Activated naive CD4-positive, alpha-beta T cell treated with anti-CD3 and anti-CD28 coated beads, Interleukin-2, amount 10 ng/mL, durations not matched to agents 7 days and 5 days (primary cell): ENCODE measurements at places on chromosomes 12 and 14.

DNA sequence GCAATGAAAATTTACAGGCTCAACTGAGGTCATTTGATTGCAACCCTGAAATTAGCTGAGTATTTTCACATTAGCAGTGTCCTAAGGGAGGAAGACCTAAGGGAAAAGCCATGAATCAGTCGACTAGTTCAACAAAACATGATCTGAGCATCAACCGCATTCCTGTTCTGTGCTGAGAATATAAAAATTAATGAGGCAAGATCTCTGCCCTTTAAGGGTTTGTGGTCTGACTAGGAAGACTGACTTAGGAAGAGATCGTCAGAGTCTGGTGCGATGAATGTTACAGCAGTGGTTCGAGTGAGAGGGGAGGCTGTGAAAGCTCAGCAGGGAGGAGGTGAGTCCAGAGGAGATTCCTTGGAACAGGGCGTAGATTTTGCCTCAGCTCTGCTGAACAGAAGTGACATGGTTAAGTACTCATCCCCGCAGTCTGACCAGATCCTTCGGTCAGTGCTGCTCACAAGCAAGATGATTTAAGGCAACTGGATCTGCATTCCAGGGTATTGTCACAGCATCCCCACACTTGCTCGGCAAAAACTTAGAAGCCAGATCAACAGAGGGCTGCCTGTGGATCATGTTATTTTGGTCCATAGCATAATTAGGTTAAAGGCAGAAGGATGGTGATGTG is 49.6 kb downstream of the BMAL2 start:
- DNase-seq: no peak

- DNase-seq: no peak
These were observed 9.7 kb upstream of the WSB2 start for GRCh38 chr12:118070650-118071049.

- DNase-seq: no peak
These were observed 50.5 kb upstream of the RAP1B start for GRCh38 chr12:68559984-68560850.

GRCh38 chr12:109934026-109934425 is 34.0 kb downstream of the TCHP start:
- peak; percentile 45 for DNase-seq

DNA sequence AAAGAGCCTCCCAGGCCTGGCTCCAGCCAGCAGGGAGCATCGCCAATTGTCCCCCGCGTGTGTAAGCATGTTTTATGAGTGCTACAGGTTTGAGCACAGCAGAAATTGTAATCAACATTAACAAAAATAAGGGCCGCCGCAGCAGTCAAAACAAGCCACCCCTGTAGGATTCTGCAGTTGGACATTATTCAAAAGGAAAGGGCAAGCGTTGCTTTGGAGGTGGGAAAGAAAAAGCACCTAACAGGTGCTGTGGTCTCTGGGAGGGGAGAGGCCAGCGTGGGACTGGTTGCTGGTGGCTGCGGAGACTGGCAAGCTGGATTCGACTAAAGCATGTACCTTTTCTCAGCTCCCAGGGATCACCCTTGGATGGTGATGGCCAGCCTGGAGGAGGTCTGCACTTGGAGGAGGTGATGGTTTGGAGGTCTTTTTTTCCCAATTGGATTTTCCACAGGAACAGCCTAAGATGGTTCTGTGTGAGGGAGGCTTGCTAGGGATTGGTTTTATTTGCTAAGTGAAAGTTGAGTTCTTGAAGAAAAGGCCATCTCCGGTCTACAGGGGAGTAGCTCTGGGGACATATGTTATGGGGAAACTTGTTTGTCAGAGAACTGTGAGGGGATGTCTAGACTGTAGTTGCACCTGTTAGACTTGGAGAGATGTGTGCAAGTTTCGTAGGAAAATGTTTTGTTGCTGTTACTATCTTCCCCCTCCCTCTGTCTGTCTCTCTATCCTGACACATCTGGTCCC is 2.0 kb downstream of the DYRK2 start:
- peak; percentile 35 for DNase-seq

DNA sequence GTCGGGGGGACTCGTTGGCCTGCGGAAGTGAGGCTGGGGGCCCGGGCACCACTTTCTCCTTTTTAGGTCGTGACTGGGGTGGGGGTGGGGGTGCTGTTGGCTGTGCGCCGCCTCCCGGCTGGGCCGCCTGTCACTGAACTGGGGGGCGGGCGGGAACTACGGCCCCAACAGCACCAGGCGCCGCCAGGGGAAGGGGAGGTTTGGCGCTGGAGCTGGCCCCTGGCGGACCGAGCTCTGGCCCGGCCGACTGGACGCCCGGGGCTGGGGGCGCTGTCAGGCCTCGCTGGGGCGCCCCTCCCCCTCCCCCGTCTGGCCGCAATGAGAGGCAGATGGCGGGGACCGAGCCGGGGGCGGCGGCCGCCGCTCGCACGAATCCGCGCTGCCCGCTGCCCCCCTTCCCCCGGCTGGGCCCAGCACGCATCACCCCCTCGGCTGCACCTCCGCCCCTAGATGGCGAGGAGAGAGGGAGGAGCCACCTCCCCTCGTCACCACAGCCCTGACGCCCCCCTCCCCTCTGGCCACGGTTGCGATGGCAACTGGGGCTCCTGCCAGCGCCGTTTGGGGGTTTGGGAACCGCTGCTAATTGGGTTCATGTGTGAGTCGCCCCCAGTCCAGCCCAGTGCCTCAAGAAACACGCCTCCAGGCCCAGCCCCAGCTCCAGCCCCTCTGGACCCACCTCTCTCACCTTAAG is 723 bp downstream of the NFATC4 start:
- DNase-seq: peak; percentile 33

DNA sequence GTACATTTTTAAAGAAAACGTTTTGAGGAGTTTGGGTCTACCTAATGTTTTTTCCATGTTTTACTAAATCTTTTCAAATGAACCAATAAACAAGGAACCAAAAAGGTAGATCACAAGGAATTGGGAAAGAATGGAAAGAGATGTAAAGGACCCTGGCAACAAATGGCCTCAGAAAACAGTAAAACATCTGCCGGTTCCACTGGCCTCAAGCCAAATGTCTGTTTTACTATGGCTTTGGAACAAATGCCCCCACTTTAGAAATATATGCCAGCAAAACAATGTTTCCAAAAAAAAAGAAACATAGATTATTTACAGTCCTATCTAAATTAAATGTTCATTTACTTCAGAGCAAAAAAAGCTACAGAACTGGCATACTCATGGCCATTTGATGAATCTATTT is 3.0 kb downstream of the TRMT5 start:
- DNase-seq: no peak

DNA sequence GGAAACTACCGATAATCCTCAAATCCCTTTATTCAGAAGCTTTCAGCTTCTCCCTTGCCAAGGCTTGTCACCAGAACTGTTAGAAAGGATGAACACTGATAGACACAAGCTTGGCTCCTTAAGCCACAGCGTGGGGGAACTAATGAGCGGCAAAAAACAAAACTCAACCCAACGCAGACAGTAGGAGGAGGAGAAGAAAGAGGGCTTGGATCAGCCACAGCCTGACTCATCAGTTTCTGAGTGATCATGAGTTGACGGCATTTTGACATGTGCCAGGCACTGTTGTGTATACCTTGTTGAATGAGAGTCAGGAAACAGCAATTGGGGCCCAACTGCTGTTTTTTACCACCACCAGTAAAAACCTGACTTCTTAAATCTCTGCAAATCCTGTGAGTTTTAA is 23.7 kb downstream of the PLXNC1 start:
- peak; percentile 25 for DNase-seq

DNA sequence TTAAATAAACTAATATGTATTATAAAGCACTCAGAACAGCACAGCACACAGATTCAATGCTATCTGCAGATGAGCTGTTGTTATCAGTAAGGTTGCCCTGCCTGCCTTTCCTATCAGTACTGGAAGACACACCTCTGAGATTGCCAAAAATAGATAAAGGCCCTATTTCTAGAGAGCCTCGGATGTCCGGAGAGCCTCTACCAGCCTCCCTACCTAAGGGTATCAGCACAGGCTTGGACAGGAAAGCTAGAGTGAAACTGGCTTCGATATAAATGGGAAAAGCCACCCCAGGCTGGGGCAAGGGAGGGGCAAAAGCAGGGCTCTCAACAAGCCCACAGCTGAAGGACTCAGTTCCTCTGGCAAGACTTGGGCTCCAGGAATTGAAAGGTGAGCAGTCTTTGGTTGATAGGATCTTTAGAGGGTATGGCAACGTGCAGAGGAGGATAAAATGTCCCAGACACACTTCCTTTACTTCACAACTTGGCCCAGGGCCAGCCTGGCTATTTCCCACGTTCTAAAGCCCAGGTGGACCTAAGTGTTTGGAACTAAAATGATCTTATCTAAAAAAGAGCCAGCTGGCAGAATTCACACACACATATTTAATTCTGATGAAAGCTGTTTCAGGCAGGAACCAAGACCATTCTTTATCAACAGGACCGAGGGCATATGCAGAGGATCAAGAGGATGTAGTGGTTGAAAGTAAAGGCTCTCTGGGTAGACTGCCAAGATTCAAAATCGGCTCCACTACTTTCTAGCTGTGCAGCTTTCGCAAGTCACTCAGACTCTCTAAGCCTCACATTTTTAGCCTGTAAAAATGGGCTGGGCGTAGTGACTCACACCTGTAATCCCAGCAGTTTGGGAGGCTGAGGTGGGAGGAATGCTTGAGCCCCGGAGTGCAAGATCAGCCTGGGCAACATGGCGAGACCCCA is 37.8 kb upstream of the ITPR2 start:
- no peak for DNase-seq

GRCh38 chr12:127230843-127231260 is 1036.1 kb upstream of the TMEM132C start:
- no peak for DNase-seq

DNA sequence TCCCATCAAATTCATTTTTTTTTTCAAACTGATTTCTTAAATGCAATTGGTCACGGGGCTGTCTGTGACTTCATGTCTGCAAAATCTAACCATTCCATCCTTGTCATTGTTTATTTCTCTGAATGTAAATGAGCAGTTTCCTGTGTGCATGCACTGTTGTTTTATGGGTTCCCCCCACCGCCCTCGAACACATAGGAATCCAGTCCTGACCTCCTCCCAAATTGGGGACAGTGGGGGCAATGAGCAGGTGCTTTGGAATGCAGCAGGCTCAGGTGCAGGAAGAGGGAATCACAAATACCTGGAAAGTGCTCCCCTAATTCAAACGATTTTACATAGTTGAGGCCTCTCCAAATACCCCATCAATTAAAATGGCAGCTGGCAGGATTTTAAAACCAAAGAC is 62.6 kb upstream of the ESRRB start:
- DNase-seq: no peak

- no peak for DNase-seq
These were observed 149.2 kb downstream of the ZFP36L1 start for GRCh38 chr14:68643673-68644072.

DNA sequence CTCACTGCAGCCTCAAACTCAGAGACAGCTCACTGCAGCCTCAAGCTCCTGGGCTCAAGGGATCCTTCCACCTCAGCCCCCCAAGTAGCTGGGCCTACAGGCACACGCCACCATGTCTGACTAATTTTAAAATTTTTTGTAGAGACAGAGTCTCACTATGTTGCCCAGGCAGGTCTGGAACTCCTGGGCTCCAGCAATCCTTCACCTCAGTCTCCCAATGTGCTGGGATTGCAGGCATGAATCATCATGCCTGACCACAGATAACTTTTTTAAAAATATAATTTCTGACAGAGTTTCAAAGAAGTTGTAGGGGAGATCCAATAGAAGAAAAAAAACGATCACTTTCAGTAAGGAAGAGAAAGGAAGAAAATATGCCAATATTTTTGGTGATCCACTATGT is 189.7 kb upstream of the CDKN3 start:
- no peak for DNase-seq

DNA sequence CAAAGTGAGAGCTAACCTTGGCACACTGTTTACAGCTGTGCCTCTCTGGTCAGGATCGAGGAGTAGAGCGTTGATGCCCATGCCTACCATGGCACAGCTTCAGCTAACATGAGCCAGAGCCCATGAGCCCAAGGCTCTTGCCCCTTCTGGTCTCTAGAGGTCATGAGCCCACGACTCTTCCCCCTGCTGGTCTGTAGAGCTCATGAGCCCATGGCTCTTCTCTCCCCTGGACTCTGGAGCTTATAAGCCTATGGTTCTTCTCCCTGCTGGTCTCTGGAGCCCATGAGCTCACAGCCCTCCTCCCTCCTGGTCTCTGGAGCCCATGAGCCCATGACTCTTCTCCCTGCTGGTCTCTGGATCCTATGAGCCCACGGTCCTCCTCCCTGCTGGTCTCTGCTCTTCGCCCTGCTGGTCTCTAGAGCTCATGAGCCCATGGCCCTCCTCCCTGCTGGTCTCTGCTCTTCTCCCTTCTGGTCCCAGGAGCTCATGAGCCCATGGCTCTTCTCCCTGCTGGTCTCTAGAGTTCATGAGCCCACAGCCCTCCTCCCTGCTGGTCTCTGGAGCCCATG is 16.6 kb upstream of the CLMN start:
- no peak for DNase-seq

- peak; percentile 79 for DNase-seq
These were observed 250.9 kb upstream of the OR4E1 start for GRCh38 chr14:21924479-21924878.

- no peak for DNase-seq
These were observed 242.5 kb upstream of the CAND1 start for GRCh38 chr12:67026487-67027246.

DNA sequence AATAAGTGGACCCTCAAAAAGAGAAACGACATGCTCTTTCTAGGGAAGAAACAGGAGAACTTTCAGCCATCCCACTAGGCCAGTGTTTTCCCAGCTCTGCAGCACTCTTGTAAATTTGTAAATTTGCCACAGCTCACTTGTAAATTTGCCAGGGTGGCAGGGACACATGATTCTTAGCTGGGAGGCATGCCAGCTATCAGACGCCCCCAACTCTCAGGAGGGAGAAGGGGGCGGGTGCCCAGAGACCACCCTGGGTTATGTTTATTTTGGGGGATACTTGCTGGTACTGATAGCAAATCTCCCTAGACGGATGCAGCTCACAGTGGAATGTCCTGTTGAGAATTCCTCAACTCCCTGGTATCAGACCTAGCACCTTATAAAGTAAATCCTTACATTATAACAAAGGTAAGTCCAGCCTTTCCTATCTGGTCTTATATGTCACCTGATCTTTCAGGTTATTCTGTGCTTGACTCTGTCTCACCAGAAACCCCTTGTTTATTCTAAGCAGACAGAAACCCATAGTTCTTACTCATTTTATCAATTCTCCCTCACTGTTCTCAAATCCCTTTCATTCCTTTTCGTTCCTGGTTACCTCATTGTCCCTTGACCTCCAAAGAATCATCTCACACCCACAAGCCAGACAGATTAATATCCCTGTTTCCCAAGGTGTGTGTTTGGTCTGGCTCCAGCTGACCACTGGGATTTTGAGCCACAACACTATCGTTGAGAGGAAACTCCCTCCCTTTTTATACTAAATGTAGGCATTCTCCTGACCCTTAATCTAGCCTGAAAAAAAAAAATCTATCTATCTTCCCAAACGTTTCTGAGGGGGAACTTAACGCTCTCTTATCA is 69.3 kb upstream of the HMGA2 start:
- DNase-seq: no peak

- DNase-seq: no peak
These were observed 168.8 kb upstream of the BCL2L14 start for GRCh38 chr12:11901701-11902524.
